GM03348 (cell line): ENCODE measurements at places on chromosomes 2 and 18.

GRCh38 chr2:68456198-68456597 lies 10.9 kb downstream of the FBXO48 start:
- no peak for DNase-seq

DNA sequence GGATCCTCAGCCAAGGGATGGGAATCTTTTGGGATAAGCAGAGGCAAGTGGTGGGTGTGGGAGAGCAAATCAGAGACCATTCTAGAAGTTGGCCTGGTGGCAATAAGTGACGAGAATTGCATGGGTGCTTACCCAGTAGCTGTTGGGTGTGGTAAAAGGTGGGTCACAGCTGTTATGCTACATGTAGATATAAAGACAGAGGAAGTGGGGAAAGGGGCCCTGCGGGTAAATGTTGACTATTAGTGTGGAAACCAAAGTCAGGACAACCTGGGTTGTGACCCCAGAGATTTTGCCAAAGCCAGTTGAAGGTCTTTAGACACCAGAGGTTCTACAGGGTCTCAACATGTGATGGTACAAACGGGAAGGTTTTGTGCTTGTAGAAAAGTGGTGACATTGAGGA lies 443.6 kb upstream of the HNRNPA3 start:
- no peak for DNase-seq

- no peak for DNase-seq
These were observed 301.9 kb downstream of the PTH2R start for GRCh38 chr2:208708486-208708885.

GRCh38 chr2:127528487-127528886 lies 2.2 kb upstream of the IWS1 start:
- no peak for DNase-seq

DNA sequence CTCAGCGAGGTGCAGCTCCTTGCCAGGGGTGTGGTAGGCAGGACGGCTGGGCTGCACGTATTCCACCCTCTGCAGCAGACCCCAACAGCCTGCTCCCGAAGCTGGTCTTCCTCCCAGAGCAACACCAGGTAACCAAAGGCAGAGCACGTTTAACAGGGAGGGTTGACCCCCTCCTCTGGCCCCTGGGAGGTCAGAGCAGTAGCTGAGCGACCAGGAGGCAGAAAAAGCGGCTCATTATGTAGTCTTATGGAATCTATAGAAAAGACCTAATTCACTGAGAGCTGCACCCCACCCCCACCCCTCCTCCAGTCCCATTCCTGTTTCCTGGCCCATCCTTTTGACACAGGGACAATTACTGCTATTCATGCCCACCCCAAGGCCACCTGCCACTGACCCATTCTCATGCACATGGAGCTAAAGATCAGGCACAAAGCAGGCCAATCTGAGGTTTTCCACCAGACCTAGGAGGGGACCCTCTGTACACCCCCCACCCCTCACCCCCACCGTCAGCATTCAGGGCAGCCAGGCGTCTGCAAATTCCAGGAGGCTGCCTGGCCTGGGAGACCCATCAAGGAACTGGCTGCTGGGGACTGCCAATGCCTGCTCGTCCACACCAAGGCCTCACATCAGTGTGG lies 60.9 kb upstream of the FZD7 start:
- no peak for DNase-seq

DNA sequence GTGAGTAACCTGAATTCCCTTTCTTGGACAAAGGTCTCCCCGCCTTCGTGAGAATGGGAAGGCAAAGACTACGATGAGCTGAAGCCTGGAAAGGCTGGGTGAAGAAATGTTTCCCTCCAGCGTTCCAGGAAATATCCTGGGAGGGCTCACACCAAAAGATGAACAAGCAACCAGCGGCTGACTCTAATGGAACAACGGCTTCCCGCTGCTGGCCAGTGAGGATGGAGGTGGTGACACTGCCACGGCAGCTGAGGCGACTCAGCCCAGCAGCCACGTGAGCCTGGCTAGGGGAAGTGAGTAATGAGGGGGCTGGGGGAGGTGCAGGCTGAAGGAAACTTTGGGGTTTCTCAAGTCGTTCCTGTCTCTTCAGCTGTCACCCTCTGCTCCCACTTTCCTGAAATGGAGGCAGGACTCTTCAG lies 105.0 kb upstream of the SMAD7 start:
- peak; percentile 70 for DNase-seq

- DNase-seq = peak; percentile 91
These were observed 170.0 kb downstream of the DNAH7 start for GRCh38 chr2:195898505-195899191.

GRCh38 chr2:158973116-158973956 lies 4.9 kb downstream of the TANC1 start:
- DNase-seq = no peak

DNA sequence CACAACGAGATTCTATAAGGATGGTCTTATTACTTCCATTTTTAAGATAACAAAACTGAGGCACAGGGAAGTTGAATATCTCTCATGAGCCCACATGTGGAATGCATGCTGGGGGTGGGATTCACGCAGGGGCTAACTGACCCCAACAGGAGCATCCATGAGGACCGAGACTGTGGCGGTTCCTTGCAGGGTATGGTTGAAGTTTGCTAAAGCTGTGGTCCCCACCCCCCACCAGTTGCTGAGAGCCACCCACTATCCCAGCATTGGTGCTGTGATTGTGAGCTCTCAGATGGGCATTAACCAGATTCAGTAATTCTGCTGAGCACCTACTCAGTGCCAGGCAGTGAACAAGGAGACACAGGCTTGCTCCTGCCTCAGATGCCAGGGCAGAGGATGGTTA lies 116.0 kb upstream of the TEX51 start:
- DNase-seq = no peak

DNA sequence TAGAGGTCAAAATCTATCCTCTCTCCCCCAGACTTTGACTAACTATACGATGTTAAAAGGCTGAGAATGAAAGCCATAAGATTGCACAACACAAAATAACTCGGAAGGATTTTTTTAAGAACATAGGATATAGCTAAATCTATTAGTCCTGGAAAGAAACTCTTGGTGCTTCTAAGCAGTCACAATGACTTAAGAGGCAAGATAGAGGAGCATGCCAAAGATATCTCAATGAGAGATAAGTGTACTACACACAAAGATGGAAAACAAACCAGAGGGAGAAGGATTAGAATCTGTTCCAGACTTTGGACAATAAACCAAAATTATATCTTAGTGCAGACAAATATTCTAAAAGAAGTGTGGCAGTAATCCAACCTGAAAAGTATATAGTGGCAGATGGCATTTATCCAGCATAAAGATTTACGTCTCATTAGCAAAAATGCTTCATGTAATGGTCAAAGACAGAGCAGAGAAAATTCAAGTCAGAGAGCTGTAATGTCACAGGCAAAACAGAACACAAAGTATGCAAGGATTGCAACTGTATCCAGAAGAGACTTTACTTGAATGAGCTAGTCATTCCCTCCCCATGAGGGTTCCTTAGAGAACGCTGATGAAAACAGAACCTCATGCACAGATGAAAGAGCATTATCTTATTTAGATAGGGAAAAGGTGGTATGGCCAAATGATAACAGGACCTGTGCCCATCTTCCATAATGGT lies 28.8 kb upstream of the EVA1A start:
- no peak for DNase-seq

- DNase-seq = no peak
These were observed 95.6 kb upstream of the LHCGR start for GRCh38 chr2:48851161-48851560.

DNA sequence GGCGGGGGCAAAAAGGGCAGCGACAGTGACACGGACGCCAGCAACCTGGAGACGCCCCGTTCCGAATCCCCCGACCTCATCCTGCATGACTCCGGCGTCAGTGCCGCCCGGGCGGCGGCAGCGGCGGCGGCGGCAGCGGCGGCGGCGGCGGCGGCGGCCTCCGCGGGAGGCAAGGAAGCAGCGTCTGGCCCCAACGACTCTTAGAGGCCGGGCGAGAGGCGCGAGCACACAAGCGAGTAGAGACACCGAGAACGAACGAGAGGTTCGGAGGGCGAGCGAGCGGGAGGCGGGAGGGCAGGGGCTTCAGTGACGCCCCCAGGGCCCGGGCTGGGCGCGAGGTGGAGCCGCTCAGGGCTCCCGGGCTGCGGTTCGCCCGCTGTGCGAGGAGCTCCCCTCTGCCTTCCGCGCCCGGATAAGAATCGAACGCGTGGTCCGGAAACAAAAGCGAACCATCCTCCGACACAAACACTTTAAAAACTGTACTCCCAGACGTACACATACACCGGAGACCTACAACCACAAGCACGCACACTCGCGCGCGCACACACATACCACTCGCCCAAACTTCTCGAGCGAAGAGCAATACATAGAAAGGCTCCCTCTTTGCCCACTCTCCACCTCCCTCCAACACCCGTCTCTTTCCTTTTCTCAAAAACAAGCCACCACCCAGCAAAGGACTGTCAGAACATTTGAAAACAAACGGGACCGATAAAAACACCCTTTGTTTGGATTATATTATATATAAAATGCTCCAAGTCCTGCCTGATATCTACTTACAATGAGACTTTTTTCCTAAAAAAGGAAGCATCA lies 2.8 kb downstream of the SP9 start:
- DNase-seq = peak; percentile 35

GRCh38 chr2:113236367-113237159 lies 42.2 kb downstream of the PAX8 start:
- no peak for DNase-seq
